ENCODE measurements at places on chromosomes 1 and 21.

GRCh38 chr1:82731216-82731615, 930.5 kb downstream of the ADGRL2 start:
- DNase-seq: no peak

DNA sequence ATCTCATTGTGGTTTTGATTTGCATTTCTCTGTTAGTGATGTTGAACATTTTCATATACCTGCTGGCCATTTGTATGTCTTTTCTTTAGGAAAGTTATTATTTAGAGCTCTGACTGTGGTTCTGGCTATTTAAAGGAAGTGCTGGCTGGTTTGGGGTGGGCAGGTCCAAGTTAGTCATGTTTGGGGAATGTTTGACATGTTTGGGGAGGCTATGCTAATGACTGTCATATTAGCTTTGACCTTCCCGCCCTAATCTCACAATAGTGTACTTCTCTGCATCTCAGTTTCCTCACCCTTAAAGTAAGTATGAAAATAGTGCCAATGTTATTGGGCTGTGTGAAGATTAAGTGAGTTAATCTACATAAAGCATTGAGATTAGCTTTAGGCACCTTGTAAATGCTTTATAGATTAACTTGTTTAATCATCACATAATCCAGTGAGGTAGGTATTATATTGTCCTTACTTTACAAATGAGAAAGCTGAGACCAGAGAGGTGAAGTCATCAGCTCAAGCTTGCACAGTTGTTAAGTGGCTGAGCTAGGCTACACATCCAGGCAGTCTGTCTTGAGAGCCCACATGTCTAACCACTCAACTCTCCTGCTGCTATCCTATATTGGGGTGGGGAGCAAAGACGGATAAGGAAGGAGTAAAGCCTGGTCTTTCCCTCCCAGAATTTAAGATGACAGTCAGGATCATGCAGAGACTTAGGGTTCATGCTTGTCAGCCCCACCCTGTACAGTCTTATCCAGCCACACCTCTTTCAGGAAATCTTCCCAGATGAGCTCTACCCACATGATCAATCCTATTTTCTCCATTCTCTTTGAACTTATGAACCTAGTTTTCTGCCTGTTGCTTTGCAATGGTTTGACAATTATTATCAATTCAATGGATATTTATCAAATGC, 22.8 kb upstream of the CRNN start:
- no peak for DNase-seq

DNA sequence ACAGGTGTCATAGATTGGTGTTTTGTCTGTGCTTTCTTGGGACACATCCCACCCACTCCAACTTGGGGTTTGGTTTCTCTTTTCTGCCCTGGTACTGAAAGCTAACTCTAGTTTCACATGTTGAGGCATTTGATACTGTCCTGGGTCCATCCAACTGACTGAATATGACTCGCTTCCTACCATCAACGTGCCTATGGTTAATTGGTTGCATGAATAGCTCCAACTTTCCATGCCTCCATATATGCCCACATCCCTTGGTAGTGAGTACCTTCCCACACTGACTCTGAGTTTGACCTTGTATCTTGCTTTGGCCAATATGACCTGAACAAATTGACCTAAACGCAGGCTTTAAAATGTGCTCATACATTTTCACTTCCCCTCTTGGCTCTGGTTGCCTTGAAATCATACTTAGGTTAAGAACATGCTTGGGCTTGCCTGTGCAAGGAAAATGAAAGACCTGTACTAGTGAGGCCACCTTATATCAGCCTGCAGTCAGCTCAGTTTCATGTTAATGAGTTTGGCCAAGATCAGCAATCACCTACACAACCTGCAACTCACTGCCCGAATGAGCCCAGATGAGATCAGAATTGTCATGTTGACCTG, 81.0 kb upstream of the KCNK2 start:
- no peak for DNase-seq

- DNase-seq: no peak
Measured at GRCh38 chr1:162878000-162878596, 17.1 kb upstream of the CCDC190 start.

DNA sequence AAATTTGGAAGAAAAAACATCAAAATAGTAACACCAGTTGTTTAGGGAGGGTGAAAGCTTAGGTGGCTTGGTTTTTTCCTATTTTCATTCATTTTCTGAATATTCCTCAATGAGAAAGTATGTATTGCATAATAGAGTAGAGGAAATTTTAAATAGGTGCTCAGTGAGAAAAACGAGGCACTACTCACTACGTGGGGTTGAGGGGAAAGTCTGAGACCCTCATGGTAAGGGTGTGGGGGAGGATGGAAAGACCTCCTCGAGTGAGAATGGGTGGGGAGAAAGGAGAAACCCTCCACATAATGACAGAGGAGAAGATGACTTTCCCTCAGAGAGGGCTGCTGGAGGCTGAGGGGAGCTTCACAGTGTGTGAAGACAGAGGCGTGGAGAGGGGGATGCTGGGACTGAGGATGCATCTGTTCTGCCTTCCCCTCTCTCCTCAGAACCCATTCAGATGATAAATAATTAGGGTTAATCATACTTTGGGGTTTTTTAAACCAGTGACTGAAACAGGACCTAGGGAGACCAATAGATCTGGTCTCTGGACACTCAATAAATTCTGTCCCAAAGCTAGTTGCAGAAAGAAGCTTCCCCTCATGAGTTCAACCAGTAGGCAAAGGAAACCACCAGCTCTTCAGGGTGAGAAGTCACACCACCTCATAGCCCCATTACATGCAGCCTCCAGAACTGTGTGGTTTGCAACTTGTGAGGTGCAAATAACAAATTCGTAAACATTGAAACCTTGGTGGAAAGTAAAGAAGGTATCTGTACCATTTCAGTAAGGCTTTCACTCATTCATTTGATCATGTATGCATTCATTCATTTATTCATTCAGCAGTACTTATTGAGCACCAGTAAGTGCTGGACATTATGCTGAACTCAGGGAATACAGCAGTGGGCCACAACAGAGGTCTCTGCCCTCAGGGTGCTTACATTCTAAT, 17.1 kb downstream of the SLAMF7 start:
- no peak for DNase-seq

DNA sequence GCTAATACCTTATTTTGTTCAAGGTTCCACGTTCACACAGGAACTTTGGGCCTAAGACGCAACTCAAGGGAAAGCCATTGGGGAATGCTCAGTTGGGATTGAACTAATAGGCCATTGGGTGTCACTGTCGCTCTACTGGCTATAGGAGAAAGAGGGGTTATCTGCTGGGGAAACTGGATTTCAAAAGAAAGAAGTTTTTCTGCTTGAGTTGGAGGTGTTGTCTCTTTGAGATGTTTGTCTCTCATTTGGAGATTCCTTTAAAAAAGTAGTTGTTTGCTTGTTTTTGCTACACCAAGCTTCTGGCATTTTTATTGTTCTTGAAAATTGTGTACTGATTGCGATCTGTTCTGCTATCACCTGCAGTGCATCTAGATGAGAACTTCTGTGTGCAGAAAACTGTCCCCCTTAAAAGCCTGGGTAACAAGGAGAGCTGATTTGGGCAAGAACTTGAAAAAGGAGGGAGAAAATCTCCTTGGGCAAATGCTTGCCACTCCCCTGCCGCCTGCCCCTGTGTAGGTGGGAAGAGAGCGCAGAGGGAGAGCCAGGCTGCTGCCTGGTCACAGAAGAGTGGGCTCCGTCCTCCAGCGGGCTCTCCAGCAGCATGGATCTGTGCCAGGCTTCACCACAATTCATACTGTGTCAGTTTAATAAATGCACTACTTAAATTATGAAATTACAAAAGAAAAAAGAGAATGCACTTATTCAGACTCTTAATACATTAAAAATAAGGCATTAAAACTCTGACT, 39.9 kb downstream of the PEX14 start:
- no peak for DNase-seq

All from activated CD4-positive, alpha-beta T cell treated with anti-CD3 and anti-CD28 coated beads, Interleukin-2, amount 50 U/mL, for 4 hours (primary cell).